Thymus (tissue), 14 donors: ENCODE measurements at places on chromosomes 12 and 14.

DNA sequence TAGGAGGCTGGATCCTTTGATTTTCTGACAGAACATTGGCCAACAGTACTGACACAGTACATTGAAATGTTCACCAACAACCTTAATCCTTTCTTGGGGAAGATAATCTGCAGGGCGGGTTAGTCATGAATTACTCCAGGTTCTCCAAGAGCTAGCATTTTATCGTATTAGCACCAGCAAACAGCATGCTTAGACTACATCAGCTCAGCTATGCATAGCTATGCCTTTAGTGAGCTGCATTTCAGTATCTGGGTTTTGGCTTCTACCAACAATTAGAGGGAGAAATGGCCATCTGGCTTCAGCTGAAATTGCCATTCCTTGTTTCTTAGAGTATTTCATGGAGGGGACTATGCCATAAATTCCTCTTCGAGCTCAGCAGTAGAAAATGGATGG lies 33.8 kb downstream of the SAMD4A start:
- H3K27me3 ChIP-seq, result no peaks in the 10 kb centered on the region
- H3K4me1 ChIP-seq, result no peaks in the 10 kb centered on the region
- no peaks in the 10 kb centered on the region for H3K36me3 ChIP-seq
- no peak overlapping the region for H3K4me3 ChIP-seq
- no peak for DNase-seq

DNA sequence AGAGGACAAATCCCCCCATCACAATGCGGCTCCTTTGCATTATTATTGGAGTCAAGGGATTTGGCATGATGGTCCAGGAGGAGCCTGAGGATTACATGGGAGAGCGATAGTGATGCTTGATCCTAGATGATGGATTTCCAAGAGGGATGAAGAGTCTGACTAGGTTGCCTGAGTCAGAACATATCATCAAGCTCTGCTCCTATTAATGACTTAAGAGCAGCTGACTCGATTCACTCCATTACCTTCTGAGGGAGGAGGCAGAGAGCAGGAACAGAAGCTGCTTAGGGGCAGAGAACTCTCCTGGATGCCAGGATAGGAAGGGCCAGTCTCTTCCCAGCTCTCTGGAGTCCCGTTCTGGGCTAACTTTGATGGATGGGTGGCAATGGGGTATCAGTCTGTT lies 54.0 kb upstream of the CISTR start:
- H3K4me3 ChIP-seq, result no peak overlapping the region
- no peaks in the 10 kb centered on the region for H3K4me1 ChIP-seq
- H3K27ac ChIP-seq, result no peak overlapping the region

- H3K27ac ChIP-seq, result no peak overlapping the region
- no peaks in the 10 kb centered on the region for H3K36me3 ChIP-seq
- no peaks in the 10 kb centered on the region for H3K27me3 ChIP-seq
Measured at GRCh38 chr14:98822917-98823316, 449.1 kb downstream of the BCL11B start.

- peaks cover 3% of the 10 kb centered on the region for H3K36me3 ChIP-seq
- no peak overlapping the region for H3K27ac ChIP-seq
- no peaks in the 10 kb centered on the region for H3K4me1 ChIP-seq
- H3K27me3 ChIP-seq, result no peaks in the 10 kb centered on the region
Measured at GRCh38 chr12:116101991-116102390, 175.5 kb downstream of the MED13L start.

- H3K4me3 ChIP-seq, result no peak overlapping the region
- no peaks in the 10 kb centered on the region for H3K27me3 ChIP-seq
- no peaks in the 10 kb centered on the region for H3K4me1 ChIP-seq
- no peaks in the 10 kb centered on the region for H3K36me3 ChIP-seq
- no peak overlapping the region for H3K27ac ChIP-seq
Measured at GRCh38 chr12:93288626-93289025, 89.1 kb upstream of the NUDT4 start.

GRCh38 chr14:104322531-104323366 lies 184.4 kb downstream of the KIF26A start:
- no peaks in the 10 kb centered on the region for H3K4me1 ChIP-seq
- no peaks in the 10 kb centered on the region for H3K36me3 ChIP-seq
- no peak for DNase-seq

DNA sequence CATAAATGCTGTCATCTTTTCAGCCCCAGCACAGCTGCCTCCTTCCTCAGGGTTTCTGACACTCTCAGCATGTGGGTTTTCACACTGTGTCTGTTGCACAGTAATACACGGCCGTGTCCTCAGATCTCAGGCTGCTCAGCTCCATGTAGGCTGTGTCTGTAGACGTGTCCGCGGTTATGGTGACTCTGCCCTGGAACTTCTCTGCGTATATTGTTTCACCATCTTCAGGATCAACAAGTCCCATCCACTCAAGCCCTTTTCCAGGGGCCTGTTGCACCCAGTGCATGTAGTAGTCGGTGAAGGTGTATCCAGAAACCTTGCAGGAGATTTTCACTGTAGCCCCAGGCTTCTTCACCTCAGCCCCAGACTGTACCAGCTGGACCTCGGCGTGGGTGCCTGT lies 1210.6 kb downstream of the TMEM121 start:
- no peak for DNase-seq
- peak overlapping the region; percentile 45 for H3K4me3 ChIP-seq
- H3K27me3 ChIP-seq, result no peaks in the 10 kb centered on the region
- H3K27ac ChIP-seq, result peak overlapping the region; percentile 88
- no peaks in the 10 kb centered on the region for H3K36me3 ChIP-seq
- peaks cover 39% of the 10 kb centered on the region for H3K4me1 ChIP-seq

GRCh38 chr12:102740141-102740955 lies 176.7 kb downstream of the PAH start:
- H3K27me3 ChIP-seq, result no peaks in the 10 kb centered on the region
- no peaks in the 10 kb centered on the region for H3K4me1 ChIP-seq
- no peak overlapping the region for H3K4me3 ChIP-seq
- no peak overlapping the region for H3K27ac ChIP-seq
- H3K36me3 ChIP-seq, result no peaks in the 10 kb centered on the region
- no peak for DNase-seq

DNA sequence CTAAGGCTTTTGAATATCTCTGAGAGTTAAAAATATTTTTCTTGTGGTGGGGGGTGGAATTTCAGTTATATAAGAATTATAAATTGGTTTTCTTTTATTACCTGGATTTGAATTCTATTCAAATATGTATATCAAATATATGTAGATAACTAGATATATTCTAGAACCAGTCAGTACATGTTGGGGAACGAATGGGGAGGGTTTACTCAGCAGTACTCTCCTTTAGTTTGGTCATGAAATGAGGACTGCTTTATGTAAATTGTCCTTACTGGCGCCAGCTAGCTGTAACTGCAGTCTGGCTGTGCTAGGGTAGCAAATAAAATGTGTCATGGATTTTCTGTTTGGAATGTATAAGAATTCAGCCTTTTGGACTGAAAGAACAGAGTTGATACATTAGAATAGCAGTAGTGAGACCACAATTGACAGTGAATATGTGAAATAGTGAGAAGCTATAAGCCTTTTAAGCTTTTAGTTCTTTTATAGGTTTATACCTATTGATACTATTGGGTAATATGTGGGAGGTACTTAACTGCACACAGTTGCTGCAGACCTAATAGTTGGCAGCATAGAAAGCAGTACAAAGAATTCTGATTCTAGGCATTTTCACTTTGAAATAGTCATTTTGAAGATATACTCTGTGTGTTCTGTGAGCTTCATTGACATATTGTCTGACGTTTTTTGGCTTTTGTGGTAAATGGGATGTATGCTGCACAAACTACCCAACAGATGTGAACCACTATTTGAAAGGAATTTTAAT lies 29.0 kb downstream of the ATF7IP start:
- no peaks in the 10 kb centered on the region for H3K27me3 ChIP-seq
- no peaks in the 10 kb centered on the region for H3K4me1 ChIP-seq
- H3K4me3 ChIP-seq, result peak overlapping the region; percentile 10
- no peak for DNase-seq
- H3K27ac ChIP-seq, result peak overlapping the region; percentile 91

GRCh38 chr12:42812086-42812485 lies 222.5 kb upstream of the PRICKLE1 start:
- H3K4me3 ChIP-seq, result no peak overlapping the region
- H3K4me1 ChIP-seq, result no peaks in the 10 kb centered on the region
- no peak for DNase-seq
- H3K27ac ChIP-seq, result no peak overlapping the region

GRCh38 chr12:96364092-96364700 lies 36.0 kb downstream of the CDK17 start:
- H3K27ac ChIP-seq, result no peak overlapping the region
- H3K36me3 ChIP-seq, result no peaks in the 10 kb centered on the region
- H3K4me3 ChIP-seq, result no peak overlapping the region
- H3K4me1 ChIP-seq, result peaks cover 3% of the 10 kb centered on the region
- no peaks in the 10 kb centered on the region for H3K27me3 ChIP-seq

DNA sequence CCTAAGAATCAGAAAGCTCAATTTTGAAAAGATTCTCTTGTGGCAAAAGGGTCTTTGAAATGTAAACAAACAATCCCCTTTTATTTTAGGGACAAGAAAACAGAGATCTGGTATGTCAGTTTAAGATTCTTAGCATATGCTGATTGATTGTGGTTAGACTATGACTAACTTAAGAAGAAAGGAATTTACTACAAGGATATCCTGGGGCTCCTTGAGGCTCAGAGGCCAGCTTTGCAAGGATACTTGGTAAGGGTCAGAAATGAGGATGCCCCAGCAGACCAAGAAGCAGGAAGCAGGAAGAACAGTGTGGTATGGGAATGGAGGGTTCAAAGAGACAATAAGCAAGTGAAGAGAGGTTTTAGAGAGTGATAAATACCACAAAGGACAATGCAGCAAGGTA lies 474.6 kb downstream of the ETNK1 start:
- DNase-seq, result no peak
- no peaks in the 10 kb centered on the region for H3K27me3 ChIP-seq
- no peaks in the 10 kb centered on the region for H3K36me3 ChIP-seq

DNA sequence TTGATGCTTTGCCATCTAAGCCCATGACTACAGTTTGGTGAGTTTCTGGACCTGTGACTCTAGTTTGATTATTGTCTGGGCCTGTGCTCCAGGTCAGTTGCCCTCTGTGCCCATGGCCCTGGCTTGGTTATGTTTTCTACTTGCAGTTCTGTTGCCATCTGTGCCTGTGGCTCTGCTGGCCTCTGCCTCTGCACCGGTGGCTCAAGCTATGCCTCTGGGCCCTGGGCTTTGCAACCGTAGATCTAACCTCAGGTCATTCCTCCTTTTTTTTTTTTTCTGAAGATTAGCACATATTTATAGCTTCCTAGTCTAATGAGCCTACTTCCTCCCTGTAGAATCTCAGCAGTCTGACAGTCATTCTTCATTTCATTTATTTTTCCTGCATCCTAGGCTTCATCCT lies 161.2 kb downstream of the CCDC91 start:
- no peak for DNase-seq
- no peaks in the 10 kb centered on the region for H3K36me3 ChIP-seq
- no peaks in the 10 kb centered on the region for H3K27me3 ChIP-seq
- no peak overlapping the region for H3K4me3 ChIP-seq

- H3K27ac ChIP-seq, result no peak overlapping the region
- peaks cover 20% of the 10 kb centered on the region for H3K36me3 ChIP-seq
- H3K4me1 ChIP-seq, result peaks cover 17% of the 10 kb centered on the region
- no peak for DNase-seq
- no peaks in the 10 kb centered on the region for H3K27me3 ChIP-seq
- H3K4me3 ChIP-seq, result no peak overlapping the region
Measured at GRCh38 chr12:3746758-3747157, 6.2 kb downstream of the CRACR2A start.

DNA sequence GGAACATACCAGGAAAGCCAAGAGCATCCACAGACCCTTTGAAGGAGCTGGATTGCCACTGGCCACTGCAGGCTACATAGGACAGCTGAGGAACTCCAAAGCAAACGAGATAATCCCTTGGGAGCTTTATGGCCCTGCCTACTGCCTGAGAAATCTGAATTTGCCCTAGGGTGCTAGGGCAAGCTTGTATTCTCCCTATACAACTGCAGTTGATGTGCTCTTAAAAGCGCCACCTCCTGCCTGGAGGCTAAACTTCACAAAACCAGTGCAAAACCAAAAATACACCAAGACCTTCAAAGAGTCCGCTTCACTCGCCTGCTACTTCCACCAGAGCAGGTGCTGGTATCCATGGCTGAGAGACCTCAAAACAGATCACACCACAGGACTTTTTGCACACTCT lies 99.6 kb upstream of the KRR1 start:
- H3K4me1 ChIP-seq, result no peaks in the 10 kb centered on the region
- H3K27ac ChIP-seq, result no peak overlapping the region
- no peak for DNase-seq

DNA sequence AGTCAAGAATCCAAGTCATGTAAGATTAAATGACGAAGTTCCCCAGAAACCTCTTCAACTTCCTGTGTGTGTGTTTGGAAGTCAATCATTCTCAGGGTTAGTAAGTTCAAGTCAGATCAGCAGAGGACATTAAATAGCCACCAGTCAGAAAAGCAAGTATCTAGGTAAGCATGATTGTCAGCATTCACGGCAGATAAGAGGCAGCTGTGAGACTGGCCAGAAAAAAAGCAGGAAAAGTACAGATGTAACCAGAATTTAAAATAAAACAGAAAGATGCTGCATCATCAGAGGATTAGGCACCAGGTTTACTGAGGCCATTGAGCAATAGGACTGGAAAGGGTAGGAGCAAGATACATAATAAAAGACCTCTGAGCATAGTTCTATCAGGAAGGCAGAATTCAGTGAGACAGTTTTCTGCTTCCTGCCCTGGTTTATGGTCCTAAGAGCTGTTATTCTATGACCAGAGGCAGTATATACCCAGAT lies 606.9 kb downstream of the FSCB start:
- no peaks in the 10 kb centered on the region for H3K36me3 ChIP-seq
- H3K4me3 ChIP-seq, result no peak overlapping the region
- H3K4me1 ChIP-seq, result no peaks in the 10 kb centered on the region
- no peak for DNase-seq

GRCh38 chr14:92039063-92039718 lies 668 bp downstream of the TRIP11 start:
- peaks cover 7% of the 10 kb centered on the region for H3K36me3 ChIP-seq
- DNase-seq, result peak; percentile 22
- peak overlapping the region; percentile 96 for H3K27ac ChIP-seq
- peaks cover 15% of the 10 kb centered on the region for H3K4me1 ChIP-seq

- H3K4me1 ChIP-seq, result no peaks in the 10 kb centered on the region
- no peak for DNase-seq
- H3K27me3 ChIP-seq, result no peaks in the 10 kb centered on the region
- H3K36me3 ChIP-seq, result no peaks in the 10 kb centered on the region
- no peak overlapping the region for H3K27ac ChIP-seq
- H3K4me3 ChIP-seq, result no peak overlapping the region
Measured at GRCh38 chr12:125210104-125210755, 145.0 kb downstream of the AACS start.

GRCh38 chr12:41731691-41732090 lies 413.0 kb downstream of the GXYLT1 start:
- no peak for DNase-seq
- no peaks in the 10 kb centered on the region for H3K27me3 ChIP-seq
- no peak overlapping the region for H3K4me3 ChIP-seq
- no peak overlapping the region for H3K27ac ChIP-seq
- H3K36me3 ChIP-seq, result no peaks in the 10 kb centered on the region
